Fibroblast of skin of abdomen (primary cell): ENCODE measurements at places on chromosomes 3 and 15.

DNA sequence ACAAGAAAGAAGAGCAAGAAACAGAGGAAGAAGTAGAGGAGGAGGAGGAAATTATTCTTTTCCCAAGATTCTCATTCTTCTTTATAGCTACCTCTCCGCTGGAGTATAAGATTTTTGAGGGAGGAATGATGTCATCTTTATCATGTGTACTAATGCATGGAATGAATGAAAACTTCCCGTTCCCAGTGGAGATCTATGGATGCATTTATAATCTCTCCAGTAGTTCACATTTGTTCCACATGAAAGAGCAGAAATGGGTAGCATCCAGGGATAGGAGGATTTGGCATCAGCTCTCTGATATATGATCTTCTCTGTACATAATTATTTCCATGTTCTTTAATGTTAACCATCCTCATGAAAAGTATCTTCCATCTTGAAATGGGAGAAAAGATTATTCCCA is 244.4 kb downstream of the ADAMTSL3 start:
- no peak for DNase-seq

- DNase-seq, result peak; percentile 86
These were observed 627 bp upstream of the PLS1 start for GRCh38 chr3:142595581-142595950.

DNA sequence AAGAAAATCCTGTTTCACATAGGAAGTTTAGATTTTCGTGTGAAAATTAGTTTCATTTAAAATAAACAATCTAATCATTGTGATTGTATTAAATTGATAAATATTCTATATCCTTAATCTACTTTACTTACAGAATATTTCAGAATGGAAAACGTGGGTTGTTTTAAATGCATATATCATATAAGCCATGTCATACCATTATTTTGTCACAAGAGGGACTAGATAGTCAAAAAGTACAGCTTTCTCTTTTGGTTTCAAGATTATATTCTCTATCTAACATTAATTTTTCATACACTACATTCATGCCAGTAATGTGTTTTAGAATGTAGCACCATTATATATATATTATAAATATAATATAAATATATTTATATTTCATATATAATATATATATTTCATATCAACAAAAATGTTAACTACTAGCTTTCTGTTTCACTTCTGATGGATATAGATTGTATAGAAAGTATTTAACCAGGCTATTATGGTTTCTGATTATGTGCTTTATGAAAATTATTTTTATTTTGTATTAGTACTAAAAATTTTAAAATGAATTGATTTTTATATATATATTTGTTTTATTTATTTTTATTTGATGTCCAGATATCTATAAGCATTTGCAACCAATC is 45.3 kb downstream of the OSTN start:
- DNase-seq, result no peak

GRCh38 chr15:75367913-75368688 is at the start of gene MAN2C1:
Gene MAN2C1 (minus strand): TSS chr15:75368607. CDS start chr15:75368583, 24 bp downstream.
- peak; percentile 93 for DNase-seq

DNA sequence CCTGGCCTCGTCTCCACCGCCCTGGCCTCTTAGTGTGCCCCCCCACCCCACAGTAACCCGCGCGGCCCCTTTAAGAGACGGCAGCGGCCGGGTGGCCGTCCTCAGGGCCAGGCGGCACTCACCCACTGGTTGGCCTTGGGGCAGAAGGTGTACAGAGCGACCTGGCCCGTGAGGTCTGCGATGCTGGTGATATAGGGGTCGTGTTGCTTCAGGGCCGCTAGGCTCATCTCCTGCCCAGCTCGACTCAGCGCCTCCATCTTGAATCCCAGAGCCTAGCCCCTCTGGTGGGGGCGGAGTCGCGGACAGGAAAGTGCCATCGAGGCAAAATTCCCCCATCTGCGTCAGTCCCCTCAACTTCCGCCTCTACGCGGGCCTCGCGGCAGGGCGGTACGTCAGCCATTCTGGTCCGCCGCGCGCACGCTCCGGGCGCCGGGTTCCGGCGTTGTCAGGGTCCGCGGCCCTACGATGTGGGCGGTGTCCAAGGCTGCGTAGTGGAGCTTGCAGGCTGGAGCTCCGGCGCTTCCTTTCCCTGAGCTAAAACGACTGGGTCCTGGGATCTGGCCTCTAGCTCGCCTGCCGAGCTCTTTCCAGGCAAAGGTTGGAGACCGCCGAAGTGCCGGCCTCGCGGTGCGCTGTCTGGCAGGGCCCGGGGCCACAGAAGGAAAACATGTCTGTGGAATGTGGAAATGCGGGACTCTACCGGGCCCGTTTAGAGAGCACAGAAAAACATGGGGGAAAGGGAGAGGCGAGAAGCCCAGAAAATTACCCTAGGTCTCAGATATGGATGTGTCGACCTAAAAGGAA is at the start of gene DCP1A:
Gene DCP1A (minus strand): TSS at position 283 of the 804 bp plus-strand sequence. CDS start 26 bp downstream, at position 257.
- DNase-seq, result peak; percentile 96

- DNase-seq, result no peak
These were observed 111.8 kb upstream of the MBNL1 start for GRCh38 chr3:152156880-152157279.

DNA sequence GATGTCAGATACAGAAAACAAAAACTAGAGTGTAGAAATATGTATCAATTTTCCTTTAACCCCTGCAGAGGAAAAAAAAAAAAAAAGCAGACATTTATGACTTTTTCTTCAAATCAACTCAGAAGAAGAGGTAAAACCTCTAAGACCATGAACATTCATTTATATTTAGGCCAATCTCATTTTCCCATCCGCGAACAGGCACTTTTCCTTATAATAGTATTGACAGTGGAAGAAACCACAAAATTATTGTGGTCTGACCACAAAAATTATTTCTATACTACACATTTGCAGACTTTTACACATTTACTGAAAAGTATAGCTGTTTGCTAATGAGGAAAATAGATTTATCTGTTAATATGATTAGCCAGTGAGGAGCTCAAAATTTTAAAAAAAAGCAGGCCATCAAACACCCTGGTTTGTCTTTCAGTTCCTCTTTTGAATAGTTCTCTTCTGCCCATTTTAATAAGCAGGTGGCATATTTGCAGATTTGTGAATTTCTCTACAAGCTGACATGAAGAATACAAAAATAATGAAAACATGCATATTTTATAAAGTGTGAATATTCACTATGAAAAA is 5.7 kb downstream of the OSBPL11 start:
- DNase-seq, result peak; percentile 49

GRCh38 chr3:20346916-20347315 is 160.9 kb upstream of the SGO1 start:
- no peak for DNase-seq

DNA sequence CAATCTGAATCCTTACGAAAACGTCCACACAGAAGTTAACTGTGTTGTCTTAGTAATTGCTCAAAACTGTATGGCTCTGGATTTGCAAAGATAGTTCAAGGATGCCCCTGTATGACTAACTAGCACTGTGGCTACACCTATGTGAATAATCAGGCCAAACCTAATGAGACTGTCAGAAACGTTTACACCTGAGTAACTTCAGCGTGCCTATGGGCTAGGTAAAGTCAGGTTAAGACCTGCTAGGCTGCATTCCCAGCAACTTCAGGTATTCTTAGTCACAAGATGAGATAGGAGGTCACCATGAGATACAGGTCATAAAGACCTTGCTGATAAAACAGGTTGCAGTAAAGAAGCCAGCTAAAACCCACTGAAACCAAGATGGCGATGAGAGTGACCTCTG is 87.8 kb upstream of the PLXND1 start:
- DNase-seq, result no peak

DNA sequence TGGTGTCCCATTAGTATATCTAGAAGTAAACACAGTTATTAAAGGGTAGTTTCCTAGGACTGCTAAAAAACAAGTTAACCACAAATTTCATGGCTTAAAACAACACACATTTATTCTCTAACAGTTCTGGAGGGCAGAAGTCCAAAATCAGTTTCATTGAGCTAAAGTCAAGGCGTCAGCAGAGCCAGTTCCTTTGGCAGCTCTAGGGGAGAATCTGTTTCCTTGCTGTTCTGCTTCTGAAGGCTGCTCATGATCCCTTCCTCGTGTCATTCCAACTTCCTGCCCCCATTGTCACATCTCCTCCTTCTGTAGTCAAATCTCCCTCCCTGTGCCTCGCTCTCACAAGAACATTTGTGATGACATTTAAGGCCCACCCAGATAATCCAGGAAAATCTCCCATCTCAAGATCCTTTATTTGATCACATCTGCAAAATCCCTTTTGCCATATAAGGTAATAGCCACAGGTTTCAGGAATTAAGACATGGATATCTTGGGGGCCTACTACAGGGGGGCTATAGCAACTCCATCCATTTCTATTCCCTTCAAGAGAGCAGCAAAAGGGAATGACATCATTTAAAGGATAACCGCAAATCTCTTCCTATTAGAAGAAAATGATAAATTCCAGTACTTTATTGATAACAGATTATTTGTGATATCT is 50.1 kb downstream of the GPR176 start:
- DNase-seq, result no peak

DNA sequence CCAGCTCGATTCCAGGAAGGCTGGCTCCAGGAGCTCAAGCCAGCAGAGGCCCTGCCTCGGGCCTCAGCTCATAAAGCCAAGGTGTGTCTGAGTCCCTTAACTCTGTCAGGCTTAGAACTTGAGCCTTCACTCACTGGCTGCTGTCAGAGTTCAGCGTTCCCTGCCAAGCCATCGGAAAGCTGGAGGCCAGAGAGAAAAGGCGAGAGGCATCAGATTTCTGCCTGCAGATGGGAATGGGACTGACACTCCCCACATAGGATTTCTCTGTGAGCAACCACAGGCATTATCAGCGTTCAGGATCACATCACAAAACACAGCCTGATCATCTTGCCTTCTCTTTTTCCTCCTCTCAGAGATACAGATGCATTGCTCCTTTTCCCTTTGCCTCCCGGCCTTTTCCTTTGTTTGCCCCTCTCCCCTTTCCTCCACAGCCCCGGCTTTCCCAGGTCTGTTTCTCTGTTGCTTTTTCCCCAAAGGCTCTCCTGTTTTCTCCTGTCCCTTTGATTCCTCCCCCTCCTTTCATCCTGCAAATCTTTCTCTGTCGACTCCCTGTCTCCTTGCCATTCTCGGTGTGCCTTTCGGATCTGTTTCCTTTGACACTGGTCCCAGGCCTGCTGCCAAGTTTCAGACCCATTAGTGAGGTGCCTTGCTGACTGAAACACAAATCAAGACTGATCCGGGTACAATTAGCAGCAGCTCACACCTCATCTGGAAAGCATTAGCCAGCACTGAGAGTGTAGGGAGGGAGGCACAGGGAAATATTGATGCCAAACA is 44.5 kb upstream of the BOC start:
- DNase-seq, result peak; percentile 84

DNA sequence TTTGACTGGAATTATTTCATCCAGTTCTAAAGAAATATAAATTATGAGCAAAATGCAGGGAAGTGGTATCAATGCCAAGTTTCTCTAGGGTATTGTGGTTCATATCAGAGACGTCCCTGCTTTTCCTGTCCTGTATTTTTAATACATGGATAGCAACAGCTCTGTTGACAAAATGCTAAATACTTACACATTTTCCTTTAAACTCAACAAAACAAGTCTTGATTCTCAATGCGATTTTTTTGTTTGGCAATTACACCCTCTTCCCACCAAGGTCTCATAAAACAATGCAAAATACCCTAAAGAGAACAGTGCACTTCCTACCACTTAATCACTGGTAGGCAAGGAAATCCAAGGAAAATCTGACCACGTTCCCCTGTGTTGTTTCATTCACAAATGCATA is 120.0 kb downstream of the DUT start:
- no peak for DNase-seq

DNA sequence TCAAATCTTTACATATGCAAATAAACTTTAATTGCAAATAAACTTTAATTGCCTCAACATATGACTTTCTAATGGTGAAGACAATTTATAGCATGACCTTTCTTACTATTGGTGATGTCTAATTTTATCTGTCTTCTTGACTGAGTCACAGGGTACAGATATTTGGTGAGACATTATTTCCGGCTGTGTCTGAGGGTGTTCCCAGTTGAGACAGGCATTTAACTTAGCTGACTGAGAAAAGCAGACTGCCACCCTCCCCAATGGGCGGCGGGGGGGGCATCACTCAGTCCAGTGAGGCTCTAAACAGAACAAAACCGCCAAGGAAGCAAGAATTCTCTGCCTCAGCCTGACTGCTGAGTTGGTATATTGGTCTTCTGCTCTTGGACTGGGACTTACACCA is 160.0 kb downstream of the TBL1XR1 start:
- peak; percentile 11 for DNase-seq

GRCh38 chr3:37453393-37454389 is 279.3 kb upstream of the LRRFIP2 start:
- no peak for DNase-seq
